AG09319 (cell line): ENCODE measurements at places on chromosomes 16 and 17.

DNA sequence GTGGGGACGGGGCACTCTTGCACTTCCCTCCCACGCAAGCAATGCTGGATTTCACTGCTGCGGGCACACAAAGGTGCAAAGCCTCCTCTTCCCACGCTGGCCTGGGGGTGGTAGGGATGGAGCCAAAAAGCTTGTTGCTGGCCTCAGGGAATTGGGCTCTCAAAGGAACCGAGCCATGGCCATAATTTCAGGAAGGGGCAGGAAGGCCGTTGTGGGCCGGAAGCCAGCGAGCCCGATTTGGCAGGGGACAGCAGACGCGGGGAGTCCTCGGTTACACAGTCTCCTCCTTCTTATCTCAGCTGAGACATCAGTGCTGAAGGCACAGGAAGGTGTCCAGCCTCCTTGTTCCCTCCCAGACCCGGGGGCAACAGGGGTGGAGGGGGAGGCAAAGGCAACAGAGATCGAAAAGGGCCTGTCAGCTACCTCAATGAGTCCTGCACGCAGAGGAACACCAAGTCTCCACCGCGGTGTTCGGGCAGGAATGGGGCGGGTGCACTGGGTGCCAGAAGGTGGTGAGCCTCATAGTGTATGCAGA lies 59.5 kb downstream of the SLFN11 start:
- DNase-seq = no peak

GRCh38 chr16:57623251-57624043 lies 5.0 kb upstream of the ADGRG1 start:
- no peak for DNase-seq

- DNase-seq = no peak
Measured at GRCh38 chr16:20905576-20905975, 5.0 kb downstream of the LYRM1 start.

DNA sequence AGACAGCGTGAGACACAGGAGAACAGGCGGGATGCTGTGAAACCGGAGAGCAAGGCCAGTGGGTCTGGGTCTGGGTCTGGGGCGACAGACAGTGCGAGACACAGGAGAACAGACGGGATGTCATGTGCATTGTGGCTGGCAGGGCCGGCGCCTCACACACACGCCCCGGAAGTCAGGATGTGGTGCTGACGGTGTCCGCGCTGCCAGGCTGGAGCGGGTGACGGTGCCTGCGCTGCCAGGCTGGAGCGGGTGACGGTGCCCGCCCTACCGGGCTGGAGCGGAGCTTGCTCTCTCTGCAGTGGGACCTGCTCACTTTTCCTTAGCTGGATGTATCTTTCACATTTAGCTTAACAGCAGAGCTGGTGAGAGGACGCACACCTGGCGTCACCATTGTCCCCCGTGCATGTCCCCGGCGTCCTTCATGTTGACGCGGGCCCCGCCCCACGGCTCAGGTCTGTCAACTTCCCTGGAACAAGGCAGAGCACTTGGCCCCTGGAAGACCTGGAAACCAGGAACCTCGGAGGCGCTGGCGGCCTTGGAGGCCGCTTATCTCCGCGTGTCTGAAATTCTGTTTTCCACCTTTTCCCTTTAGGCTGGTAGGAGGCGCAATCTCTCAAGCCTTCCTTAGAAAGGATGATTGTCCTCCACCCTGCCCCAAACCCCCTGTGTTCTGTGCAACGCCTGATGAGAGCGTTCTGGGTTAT lies 43.0 kb upstream of the ZNF750 start:
- DNase-seq = no peak

DNA sequence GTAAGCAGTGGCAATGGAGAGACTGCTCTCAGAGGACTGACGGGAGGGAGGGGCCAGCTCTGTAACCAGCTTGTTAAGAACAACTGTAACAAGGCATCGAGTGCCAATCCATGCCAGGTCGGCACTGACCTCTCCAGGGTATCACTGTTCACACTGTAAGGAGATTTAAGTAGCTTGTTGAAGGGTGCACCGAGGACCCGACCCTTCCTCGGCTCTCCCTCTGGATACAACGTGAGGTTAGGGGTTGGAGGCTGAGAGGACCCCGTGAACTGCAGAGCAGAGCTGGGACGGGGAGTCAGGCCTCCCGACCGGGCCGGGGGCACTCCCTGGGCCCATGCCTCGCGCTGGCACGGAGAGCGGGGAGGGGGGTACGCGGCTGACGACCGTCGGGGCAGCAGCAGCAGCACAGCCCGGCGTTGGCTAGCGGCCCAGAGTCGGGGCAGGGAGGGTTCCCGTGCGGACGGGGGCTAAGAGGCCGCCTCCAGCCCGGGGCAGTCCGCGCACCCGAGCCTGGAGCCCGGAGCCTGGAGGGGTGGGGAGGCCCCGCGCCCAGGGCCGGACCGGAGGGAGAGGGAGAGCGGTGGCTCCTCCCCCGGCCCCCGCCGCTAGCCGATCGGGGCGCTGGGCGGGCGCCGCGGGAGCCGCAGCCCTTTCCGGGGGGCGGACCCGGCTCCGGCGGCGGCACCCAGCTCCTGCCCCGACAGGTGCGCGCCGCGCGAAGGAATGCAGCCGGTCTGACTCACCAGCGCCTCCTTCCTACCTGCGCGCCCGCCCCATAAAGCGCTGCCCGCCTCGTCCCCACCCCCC lies at the start of gene ITGB4:
Gene ITGB4 (plus strand): TSS at position 804 of the 807 bp plus-strand sequence. CDS start 3,245 bp downstream, outside the sequence.
- DNase-seq = no peak

DNA sequence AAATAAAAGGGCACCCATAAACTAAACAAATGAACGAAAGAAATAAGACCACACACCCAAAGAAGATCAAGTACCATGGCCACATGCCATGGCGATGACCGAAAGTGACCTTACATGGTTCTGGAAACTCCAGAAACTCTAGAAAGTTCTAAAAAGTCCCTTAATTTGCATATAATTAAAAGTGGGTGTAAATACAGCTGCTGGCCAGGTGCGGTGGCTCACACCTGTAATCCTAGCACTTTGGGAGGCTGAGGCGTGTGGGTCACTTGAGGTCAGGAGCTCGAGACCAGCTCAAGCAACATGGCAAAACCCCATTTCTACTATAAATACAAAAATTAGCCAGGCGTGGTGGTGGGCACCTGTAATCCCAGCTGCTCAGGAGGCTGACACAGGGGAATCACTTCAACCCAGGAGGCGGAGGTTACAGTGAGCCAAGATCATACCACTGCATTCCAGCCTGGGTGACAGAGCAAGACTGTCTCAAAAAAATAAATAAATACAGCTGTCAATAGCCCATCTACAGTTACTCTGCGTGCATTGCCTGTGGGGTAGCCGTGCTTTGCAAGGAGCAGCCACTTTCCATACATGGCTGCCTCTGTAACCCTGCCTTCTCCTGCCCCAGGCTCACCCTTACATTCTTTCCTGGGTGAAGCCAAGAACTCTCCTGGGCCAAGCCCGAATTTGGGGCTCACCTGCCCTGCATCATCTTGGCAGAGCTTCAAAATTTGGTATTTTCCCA lies 7.2 kb upstream of the ZNF778 start:
- no peak for DNase-seq

- peak; percentile 30 for DNase-seq
Measured at GRCh38 chr17:43536236-43536992, 9.7 kb downstream of the ETV4 start.

DNA sequence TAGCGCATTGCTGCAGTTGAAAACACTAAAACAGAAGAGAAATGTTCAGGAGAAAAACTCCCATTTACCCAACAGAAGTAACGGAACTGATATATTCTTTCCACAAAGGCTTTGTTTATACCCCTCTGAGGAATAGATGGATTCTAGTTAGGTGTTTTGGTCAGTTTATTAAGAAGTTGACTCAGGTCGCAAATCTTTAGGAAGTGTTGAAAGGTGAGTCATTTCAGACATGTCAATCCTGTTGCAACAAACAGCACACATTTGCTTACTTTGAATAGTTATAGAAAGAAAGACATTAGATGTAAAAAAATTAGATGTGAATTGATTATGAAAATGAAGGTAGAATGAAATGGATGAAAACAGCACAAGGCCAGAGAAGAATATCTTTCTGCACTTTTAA lies 941.0 kb downstream of the KCNJ2 start:
- DNase-seq = no peak

DNA sequence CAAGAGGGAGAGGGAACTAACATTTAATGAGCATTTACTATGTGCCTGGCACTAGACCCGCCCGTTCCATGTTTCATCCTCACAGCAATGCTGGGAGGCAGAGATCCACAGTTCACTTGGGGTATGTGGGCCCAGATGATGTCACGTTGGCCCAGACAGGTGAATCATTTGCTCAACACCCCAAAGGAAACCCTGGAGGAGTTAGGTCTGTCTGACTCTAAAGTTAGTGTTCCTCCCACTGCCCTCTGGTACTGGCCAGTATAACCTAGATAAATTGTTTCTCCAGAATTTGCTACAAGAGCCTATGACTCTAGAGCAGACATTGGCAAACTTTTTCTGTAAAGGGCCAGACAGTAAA lies 164.6 kb downstream of the VPS53 start:
- DNase-seq = no peak

GRCh38 chr16:72815348-72816318 lies 232.3 kb downstream of the ZFHX3 start:
- DNase-seq = no peak

GRCh38 chr16:28167730-28168129 lies 44.0 kb downstream of the XPO6 start:
- no peak for DNase-seq

DNA sequence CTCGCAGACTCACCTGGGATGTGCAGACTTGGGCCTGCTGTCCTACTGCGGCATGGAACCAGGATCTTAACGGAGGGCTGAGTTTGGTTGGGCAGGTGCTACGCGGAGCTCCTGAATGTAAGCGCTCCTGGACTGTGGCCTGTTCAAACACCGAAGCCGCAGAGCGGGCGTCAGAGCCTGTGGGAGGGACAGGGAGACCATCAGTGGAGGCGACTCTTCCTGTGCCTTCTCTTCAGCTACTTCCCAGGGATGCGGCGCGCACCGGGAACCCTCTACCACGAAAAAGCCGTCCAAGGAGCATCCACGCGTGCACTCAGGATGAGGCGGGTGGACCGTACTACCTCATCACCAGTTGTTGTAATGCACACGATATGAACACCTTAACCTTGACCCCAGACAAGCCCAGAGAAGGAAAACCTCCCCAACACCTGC lies 2.0 kb downstream of the USP36 start:
- no peak for DNase-seq

DNA sequence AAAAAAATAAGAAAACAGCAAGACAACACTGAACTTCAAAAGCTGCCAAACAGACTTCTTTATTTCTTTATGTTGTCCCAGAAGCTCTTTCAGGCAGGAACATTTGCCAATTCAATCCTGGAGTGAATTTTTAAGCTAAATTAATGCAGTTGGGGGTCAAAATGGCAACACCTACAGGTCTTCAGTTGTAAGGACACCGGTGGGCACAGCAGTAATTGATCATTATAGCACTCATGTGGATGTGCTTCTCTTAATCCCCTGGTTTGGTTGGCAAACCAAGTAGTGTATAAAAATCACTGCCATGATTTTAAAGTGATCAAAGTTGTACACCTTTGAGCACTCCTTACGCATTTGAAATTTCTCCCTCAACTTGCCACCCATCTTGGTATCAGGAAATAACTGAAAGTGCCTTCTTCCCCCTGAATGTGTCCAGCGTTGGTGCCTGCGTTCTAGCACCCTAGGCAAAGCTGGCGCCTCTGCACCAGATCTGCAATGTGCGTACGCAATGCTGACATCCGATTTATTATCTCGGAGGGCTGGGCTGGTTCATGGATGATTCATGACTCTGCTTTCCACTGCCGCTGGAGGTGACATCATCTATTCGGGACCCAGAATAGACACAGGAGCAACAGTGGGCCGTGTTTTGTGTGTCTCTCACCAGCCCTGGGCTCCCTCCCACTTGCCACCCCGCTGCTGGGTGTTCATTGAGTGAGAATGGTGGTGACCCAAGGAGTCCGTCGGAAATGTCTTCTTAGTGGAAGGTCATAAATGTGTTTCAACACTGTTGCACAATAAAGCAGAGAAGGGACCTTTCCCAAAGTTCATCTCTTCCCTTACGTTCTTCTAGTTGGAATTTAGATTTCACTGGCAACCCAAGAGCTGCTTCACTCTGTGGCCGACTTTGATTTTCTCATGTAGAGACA lies 203.4 kb downstream of the CCDC182 start:
- DNase-seq = no peak

DNA sequence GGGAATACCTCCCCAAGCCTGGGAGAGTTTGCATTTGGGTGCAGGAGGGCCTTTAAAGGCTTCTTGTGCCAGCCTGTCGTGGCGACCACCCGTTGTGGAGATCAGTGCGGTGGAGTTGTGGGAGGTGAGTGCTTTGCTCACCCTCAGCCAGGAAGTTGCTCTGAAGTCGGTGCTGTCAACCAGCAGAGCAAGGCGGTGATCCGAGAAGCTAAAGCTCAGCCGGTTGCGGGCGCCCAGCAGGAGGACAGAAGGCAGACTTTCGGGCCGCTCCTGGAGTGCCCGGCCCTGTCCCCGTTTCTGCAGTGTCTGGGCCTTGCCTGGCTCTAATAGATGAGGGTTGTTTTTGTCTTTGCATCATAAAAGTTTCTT lies 1.4 kb downstream of the UBE2I start:
- no peak for DNase-seq

- DNase-seq = peak; percentile 34
Measured at GRCh38 chr16:3065069-3065741, at the start of gene IL32. TSS of gene IL32 (plus strand) at chr16:3065640. CDS start at chr16:3065812, 172 bp downstream.

- DNase-seq = no peak
Measured at GRCh38 chr17:77019893-77020379, 120.8 kb upstream of the SEC14L1 start.

- no peak for DNase-seq
Measured at GRCh38 chr17:726271-726919, 6.0 kb upstream of the TLCD3A start.

DNA sequence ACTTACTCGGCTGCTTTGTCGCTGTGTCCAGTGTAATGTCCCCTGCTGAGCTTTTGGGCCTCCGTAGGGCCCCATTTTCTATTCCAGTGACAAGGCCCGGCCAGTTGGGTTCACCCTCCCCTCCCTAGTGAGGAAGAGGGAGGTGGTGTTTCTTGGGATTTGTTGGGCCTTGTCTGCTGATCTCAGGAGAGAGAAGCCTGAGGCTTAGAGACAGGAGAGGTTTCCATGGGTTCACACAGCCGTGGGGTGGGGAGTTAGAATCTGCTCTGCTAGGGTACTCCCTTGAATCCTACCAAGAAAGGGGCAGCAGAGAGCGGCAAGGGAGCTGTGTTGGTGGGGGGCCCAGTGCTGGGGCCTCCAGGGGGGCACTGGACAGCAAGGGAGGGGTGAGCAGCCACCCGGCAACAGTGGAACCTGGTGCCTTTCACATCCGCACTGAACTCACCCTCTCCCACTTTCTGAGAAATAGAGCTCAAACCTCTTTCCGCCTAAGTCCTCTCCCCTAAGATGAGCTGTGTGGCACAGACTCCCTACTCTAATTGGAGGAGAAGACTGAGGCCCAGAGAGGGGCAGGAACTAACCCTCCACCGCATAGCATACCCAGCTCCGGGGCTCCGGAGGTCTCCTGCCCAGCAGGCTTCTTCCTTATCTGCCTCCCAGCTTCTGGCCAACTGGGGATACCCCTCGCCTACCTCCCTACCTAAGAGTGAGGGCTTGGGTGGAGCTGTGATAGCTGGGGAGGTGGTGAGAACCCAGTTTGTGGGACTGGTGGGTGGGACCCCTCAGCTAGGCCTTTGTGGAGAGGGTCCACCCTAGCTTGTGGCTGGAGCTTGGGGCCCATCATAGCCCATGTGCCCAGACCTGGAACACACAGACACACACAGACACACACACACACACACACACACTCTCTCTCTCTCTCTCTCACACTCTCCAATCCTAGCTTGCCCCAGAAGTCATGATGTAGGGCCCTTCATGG lies 6.8 kb downstream of the TBKBP1 start:
- no peak for DNase-seq

- DNase-seq = no peak
Measured at GRCh38 chr17:74749279-74750038, 1.0 kb downstream of the NHERF1 start.
